ENCODE measurements at places on chromosomes 1 and 21.

DNA sequence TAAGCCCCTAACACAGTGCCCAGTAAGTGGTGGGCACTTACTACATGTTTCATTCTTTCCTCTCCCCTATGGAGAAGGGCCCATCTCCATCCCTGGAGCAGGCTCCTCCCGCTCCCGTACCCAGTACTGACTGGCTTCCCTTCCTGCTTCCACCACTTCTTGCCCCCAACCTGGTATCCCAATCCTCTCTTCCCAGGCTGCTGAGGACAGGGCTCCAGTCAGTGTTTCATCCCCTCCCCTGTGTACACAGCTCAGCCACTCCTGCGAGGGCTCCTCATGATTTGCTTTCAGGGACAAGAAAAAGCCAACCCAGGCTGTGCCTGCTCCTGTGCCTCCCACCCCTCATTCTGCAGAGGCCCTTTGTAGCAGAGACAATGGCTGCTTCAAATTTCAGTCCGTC, 20.8 kb upstream of the ETV3 start:
- DNase-seq = no peak

- DNase-seq = no peak
Measured at GRCh38 chr1:39678889-39679288, 7.0 kb upstream of the NT5C1A start.

DNA sequence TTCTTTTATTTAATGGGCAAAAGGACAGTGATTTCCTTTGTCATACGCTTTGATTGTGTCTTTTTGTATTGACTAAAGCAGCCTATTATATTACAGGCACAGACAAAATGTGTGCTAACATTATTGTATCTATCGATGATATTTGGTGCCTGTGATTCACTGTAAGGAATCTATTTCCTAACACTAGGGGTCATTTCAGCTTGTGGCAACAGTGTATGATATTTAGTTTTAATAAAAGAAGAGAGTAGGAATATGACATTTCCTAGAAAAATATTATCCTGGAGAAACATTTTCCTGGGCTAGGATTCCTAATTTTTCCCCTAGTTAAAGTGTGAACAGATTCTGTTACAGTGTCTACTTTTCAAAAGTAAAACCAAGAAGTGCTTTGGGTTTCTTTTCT, 42.8 kb downstream of the TYW3 start:
- DNase-seq = no peak

- no peak for DNase-seq
Measured at GRCh38 chr1:231337043-231337471, 595 bp downstream of the EXOC8 start.

DNA sequence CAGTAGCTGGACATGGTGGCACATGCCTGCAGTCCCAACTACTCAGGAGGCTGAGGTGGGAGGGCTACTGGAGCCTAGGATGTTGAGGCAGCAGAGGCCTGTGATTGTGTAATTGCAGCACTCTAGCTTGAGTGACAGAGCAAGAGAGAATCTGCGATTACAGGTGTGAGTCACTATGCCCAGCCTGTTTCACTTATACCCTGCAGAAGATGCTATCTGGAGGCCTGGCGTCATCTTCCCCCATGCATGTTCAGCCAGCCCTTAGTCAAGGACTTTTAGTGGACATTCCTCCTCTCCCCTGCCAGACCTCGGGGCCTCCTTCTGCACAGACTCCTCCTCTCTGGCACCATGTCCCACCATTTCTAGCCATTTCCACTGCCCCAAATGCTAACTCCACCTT, 36.3 kb upstream of the RCC2 start:
- DNase-seq = no peak

- no peak for DNase-seq
Measured at GRCh38 chr1:2050793-2051682, 827 bp downstream of the PRKCZ start.

- no peak for DNase-seq
Measured at GRCh38 chr1:233373226-233373625, 45.7 kb downstream of the MAP3K21 start.

DNA sequence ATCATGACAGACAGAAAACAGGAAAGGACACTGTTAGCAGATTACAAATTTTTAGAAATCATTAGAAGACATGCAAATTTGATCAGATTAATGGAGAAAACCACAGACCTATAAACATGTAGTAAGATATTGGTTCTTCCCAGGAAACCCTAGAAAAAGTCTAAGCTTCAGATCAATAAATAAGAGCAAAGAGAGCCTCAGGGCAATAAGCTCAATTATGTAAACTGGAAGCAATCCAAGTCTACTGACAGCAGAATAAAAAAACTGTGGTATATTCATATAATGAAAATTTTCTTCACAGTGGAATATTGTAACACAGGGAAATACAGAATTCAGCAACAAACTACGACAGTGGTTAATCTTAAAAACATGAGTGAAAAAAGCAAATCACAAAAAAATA, 36.3 kb downstream of the NRDC start:
- no peak for DNase-seq

DNA sequence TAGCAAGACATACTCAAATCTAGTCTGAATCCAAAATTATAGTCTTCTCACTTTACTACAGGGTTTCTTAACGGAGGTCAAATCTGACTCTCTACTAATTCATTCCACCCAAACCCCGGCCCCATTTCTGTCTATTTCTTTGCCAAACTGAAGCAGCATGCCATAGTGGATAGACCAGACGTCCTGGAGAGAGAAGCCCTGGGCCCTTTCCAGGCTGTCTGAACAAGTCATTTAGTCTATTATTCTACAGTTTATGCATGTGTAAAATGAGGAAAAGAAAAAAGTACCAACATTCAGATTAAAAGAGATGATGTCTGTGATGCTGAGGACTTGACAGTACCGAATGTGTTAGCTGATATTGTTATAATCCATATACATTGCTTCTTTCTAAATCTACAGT, 95.0 kb downstream of the GDAP2 start:
- no peak for DNase-seq

DNA sequence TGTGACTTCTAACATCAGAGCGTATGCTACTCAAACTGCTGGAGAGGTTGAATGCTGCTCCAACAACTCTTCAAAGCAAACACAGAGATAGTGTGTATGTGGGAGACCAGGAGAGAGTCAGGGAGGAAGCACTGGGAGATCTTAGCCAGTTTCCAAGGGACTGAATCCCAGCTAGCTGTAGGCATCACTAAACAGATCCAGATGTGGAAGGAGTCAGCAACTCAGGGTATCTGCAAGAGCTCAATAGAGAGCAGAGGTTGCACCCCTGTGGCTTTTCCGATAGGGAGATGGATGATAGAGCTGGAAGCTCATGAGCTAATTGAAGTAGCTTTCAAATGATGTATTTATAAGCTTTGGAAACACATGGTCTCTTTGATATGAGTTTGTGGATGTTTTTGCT, 168.9 kb upstream of the HOOK1 start:
- no peak for DNase-seq

GRCh38 chr1:224592636-224593582, 23.2 kb upstream of the CNIH3 start:
- DNase-seq = peak; percentile 81

GRCh38 chr1:54989968-54990810, 8.5 kb upstream of the BSND start:
- peak; percentile 21 for DNase-seq

Measured in urothelium cell line (cell line).